Stimulated activated CD8-positive, alpha-beta memory T cell treated with anti-CD3 and anti-CD28 coated beads, Interleukin-7, amount 100 ng/mL, for 4 hours (primary cell): ENCODE measurements at places on chromosomes 2 and 18.

GRCh38 chr18:79531926-79532312 is 136.2 kb downstream of the NFATC1 start:
- no peak for DNase-seq

DNA sequence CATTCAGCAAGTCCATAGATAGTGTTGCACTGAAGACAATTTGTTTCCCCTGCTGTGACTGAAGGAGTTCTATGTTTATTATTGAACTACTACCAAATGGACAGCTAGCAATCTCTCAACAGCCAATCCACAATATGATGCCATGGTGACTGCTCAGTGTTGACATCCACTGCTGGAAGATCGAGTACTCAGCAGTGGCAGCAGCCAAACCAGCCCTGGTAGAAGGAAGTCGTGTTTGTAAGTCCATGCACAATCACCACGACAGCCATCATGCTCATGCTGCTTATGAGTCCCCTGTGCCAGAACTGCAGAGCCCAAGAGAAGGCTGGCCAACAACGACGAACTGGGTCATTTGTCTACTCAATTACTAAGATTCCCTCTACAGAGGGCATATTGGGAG is 66.4 kb downstream of the OSR1 start:
- DNase-seq = no peak

DNA sequence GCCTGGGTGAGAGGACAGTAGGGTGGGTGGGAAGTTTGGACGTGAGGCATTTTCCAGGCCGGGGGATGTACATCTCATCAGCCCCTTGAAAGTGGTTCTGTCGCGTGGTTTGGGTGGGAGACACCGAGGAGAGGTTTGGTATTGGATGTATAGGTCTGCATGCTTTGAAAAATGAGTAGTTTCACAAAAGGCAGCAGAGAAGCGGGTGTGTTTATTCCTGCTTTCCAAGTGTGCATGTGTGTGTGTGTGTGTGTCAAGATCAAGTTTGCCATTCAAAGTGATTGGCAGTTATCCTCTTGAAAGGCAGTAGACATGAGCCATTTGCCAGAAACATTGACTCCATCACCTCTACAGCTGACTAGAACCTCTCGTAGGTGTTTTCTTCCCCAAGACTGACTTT is 423.1 kb upstream of the POU3F3 start:
- no peak for DNase-seq

DNA sequence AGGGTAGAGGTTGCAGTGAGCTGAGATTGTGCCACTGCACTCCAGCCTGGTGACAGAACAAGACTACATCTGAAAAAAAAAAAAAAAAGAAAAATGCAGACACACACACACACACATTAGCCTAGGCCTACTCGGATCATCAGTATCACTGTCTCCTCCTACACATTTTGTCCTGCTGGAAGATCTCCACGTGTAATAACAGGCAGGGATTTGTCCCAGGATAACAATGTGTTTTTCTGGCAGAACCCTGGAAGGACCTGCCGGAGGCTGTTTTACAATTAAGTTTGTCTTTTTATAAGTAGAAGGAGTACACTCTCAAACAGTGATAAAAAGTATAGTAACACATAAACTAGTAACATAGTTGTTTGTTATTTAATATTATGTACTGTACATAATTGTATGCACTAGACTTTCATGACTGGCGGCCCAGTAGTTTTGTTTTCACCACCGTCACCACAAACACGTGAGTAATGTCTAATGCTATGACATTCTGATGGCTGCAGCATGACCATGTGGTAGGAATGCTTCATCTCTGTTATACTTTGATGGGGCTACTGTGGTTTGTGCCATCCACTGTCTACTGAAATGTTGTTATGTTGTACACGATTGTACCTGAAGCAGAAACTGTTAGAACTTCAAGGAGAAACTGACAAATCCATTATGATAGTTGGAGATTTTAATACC is 130.6 kb downstream of the ATP9B start:
- DNase-seq = no peak

GRCh38 chr18:33594799-33595198 is 16.8 kb downstream of the ASXL3 start:
- DNase-seq = no peak

DNA sequence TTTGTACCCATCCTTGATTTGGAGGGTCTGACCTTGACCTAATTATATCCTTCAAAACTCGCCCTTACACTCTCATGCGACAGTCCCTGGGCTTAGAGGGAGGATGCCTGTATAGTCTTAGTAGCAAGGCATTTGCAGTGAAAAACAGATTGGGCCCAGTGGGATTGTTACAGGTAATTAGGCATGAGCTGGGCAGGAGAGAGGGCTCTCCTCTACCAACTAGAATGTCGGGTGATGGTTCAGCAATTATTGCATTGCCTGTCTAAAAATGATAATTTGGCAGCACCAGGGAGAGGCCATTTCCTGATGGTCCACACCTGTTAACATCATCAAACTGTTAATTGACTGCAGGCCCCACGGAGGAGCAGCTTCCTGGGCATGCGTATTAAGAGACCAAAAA is 32.4 kb downstream of the COMMD1 start:
- no peak for DNase-seq

- DNase-seq = no peak
These were observed 109.8 kb upstream of the CHRNA1 start for GRCh38 chr2:174874085-174874484.

DNA sequence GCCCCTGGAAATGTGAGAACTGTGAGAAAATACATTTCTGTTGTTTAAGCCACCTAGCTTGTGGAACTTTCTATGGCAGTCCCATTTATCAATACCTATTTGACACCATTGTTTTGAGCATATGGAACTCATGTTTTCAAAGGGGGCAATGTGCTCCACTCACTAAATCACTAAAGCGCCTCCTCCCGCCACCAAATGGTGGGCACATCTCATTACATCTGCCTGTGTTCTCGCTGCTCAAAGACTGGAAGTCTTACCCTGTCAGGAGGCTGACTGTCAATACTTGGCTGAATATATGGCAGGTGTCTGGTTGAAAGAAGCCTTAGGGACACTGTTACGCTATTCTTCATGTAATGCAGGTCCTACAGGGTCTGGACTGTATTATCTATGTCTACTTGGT is 767.7 kb downstream of the TSN start:
- no peak for DNase-seq

DNA sequence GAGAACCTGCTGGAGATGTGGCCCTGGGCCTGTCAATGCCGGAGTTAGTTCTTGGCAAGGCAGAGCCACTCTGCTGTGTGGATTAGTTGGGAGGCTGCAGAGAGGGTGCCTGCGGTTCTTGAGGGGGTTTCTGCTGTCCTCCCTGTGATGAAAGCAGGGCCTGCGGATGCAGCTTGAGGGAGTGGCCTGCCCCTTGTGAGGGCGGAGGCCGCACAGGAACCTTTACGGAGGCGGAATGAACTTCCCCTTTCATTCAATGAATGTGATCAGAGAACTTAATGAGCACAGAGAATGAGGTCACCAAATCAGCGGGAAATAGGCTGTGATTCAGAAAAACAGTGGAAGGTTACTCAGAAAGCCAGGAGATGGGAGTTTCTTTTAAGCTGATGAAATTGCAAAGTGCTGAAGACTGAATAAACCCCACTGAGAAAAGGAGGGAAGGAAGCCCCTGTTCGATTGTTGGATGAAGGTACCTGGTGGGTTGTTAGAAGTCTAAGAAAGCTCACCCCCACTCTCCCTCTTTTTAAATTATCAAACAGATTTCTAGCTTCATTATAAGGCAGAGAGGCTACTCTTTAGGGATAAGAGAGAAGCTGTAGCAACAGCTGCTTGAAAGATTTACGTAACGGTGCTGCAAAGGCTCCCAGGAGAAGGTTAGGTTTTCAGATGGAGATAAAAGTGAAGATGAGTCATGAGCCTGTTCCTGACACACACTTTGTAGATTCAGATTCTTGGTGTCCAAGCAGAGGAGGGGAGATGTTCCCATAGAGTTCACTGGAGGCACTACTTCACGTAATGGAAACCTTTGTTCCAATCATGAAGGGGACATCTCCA is 47.4 kb downstream of the VWA3B start:
- DNase-seq = peak; percentile 30

GRCh38 chr2:228542277-228542676 is 360.8 kb upstream of the SPHKAP start:
- no peak for DNase-seq

DNA sequence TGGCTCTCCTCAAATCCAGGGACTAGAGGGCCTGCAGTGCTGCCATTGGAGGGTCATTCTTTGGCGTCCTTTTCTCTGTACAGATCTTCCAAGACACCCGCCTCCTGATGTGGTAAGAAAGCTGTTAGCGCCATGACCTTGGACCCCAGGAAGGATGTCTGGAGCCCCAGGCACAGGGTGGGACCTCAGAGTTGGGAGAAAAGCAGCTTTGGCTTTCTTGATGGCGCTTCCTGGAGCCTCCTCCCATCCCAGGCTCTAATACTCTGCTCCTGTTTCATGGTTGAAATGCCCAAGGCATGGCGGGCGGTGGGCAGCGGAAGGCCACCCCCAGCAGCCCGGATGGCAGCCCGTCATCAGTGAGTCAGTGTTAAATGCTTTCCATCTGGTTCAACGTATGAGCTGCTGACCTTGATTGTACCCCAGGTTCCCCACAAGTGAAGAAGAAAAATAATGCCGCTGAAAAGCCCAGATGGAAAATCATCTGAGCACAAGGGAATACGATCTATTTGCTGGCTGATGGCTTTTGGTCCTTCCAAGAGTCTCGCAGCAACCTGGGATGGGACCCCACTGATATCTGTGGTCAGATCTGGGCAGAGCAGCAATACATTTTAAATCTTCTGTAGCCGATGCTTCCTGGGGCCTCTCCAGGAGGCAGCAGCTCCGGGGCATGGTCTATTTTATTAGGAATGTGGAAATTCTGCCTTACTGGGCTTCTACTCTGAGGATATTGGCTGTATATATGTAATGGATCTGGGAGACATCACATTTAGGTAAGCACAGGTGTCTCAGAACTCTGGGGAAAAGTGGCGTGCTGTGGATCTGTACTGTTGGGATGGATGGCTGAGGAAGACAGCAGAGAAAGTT is 15.1 kb downstream of the ACKR3 start:
- DNase-seq = no peak

DNA sequence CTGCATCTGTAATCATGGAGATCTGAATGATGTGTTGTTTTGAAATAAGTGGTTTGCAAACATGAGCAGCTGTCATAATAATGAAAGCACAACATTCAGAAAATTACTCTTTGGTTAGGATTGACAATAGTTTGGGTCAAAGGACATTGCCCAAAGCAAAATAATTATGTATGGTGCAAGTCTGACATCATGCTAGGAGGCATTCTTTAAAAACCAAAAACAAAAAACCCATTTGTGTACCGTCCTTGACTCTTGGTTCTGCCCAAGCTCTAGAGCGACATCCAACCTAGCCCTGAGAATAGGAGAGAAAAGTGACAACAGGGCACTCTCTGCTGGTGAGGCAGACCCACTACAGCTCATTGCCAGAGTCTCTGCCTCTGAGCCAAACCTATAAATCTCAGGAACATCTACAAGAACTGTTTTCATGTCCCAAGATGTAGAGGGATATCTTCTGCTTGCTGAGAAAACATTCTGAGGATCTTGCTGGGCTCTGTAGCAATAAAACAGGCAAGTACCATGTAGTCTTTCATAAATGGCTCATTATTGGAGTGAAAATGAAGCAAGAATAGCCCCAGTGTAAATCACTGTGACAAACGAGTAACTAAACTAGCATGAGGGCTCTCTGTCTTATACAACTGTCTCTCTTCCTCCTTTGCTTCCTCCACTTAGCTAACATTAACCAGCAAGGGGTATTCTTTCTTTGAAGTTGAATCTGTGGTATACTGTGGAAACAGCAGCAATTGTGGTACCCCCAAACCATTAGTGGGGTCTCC is 266.8 kb upstream of the CXCR4 start:
- DNase-seq = no peak

GRCh38 chr2:228303960-228304359 is 122.5 kb upstream of the SPHKAP start:
- no peak for DNase-seq

GRCh38 chr2:218397463-218397819 is 2.2 kb upstream of the CTDSP1 start:
- no peak for DNase-seq

DNA sequence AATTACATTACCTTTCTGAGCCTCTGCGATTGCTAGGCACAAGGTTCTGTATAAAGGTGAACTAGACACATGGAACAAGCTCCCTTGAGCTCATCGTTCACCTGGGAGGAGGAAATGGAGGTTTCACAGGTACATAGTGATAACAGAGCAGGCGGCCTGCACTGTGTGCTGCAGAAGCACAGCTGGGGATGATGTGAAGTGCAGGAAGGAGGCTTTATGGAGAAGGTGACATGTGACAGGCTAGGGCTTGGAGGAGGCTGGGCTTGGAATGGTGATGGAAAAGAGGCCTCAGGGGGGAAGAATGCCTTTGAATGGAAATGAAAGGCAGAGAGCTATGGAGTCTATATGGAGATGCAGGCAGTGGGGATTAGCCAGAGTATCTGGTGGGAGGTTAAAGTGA is 22.9 kb downstream of the MARCHF4 start:
- no peak for DNase-seq

DNA sequence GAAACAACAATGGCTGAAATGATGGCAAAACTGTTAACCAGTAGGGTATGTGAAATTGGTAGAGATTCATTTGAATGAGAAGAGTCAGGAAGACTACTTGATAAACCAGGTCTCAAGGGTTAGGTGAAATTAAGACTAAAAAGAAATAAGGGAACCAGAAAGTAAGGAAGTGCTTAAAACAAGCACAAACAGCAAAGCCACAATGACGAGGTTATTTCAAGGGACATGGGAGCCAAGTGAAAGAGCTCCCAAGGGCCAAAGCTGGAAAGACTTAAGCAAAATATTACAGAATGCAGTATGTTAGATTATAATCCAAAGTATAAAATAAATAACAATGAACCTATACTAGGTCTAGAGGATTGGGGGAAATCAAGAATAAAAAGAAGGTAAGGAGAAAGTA is 19.3 kb upstream of the CD302 start:
- no peak for DNase-seq

- DNase-seq = no peak
These were observed 85.1 kb downstream of the ACSL3 start for GRCh38 chr2:222945887-222946286.

- no peak for DNase-seq
These were observed 54.9 kb upstream of the TSPYL6 start for GRCh38 chr2:54310961-54311360.

DNA sequence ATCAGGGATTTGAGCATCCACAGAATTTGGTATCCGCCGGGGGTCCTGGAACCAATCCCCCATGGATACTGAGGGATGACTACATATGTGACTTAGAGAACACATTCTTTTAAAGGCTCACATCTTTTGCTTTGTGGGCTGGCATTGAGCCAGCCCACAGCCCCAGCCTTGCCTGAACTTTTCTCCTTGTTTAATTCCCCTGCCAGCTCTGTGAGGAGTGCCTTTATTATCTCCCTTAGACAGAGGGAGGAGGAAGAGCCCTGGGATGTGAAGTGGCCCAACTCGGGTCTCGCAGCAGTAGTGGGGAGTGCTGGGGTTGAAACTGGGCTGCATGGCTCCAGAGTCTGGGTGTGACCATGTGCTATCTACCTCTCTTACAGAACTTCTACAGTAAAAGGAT is 7.6 kb downstream of the TTC39C start:
- no peak for DNase-seq

- no peak for DNase-seq
These were observed 319.9 kb upstream of the HS6ST1 start for GRCh38 chr2:128638341-128639119.

GRCh38 chr18:35019933-35020332 is 21.3 kb upstream of the MAPRE2 start:
- DNase-seq = no peak
